ENCODE measurements at places on chromosomes 3 and 15.
A peak's percentile ranks its signal among the peaks of the same experiment; 100 is the strongest.

GRCh38 chr3:50132421-50133282, 22.5 kb upstream of the SEMA3F start:
- no peak for DNase-seq

- no peak for DNase-seq
These were observed 55.3 kb downstream of the SLTM start for GRCh38 chr15:58877999-58878825.

- DNase-seq, result no peak
These were observed 105.4 kb downstream of the SCAPER start for GRCh38 chr15:76799760-76800159.

- no peak for DNase-seq
These were observed 186.8 kb downstream of the SATB1 start for GRCh38 chr3:18238332-18238731.

GRCh38 chr3:80051602-80051962, 283.8 kb upstream of the ROBO1 start:
- DNase-seq, result no peak

DNA sequence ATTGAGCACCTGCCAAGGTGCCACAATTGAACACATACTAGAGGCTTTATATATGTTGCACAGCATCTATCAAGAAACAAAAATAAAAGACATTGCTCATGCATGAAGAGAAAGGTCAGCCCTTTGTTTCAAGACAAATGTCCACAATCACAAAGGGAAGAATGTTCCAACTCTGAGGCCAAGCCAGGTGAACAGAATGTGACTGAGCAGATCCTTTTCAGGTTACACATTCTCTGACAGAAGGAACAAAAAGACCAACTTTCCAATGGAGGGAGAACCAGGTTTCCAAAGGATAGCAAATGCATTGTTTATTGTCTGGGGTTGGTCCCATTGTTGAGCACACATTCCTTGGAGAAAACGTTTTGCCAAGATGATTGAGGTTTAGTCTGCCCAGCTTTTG, 50.2 kb upstream of the FAM174B start:
- DNase-seq, result no peak

- DNase-seq, result no peak
These were observed 22.1 kb upstream of the IP6K2 start for GRCh38 chr3:48738926-48739616.

DNA sequence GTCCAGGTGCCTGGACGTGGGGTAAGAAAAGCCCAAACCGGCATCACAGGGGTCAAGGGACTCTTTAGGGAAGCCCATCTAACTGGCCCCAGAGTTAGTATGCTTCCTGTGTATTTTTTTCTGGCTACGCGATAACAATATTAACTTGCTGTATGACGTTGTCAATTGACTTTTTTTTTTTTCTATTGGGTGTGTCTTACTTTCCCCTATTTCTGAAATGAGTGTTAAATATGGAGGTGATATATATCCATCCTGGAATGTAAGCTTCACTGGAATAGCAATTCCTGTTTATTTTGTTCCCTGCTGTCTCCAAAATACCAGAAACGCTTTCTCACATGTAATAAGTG, 598 bp upstream of the GMNC start:
- DNase-seq, result no peak

DNA sequence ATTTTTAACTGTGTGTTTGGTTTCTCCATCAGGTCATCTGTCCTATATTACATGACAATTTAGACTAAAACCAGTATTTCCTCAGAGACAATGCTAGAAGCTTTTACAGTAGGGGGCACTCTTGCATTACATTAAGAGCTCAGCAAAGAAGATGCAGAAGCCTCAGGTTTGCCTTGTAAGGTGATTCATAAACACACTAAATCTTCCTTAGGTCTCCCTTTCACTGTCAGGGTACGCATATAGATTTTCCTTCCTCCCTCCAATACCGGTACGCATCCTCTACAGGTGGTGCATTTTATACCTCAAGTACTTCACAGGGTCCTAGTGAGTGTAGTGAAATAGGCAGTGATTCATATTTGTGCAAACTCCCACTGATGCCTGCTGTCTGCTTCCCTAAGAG, 46.5 kb downstream of the CD86 start:
- peak; percentile 90 for DNase-seq

GRCh38 chr3:126654571-126655383, at the start of gene TXNRD3:
TSS of gene TXNRD3 (minus strand) at chr3:126655124.
- DNase-seq, result peak; percentile 64

DNA sequence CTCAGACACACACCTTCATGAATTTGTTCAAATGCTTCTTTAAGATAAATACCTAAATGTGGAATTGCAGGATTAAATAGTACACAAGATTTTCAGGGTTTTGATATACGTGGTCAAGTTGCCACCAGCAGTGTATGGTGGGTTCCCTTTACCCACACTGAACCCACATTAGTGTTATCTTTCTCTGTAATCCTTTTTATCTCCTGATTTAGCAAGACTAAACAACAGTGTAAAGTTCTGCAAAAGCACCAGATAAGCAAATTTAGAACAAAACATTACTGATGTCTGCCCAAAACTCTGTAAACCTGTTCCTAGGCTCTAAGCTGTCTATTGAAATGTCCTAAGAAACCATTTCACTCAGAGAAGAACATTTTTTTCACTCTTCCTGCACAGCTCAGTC, 352.9 kb downstream of the FHIT start:
- no peak for DNase-seq

DNA sequence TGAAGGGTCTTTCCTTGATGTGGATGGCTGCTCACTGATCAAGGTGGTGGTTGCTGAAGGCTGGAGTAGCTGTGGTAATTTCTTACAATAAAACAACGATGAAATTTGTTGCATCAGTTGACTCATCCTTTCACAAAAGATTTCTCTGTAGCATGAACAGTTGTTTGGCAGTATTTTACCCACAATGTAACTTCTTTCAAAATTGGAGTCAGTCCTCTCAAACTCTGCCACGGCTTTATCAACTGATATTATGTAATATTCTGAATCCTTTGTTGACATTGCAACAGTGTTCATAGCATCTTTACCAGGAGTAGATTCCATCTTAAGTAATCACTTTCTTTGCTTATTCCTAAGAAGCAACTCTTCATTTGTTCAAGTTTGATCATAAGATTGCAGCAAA, 252.6 kb downstream of the UBE2E2 start:
- no peak for DNase-seq

- peak; percentile 18 for DNase-seq
These were observed 8.3 kb downstream of the SERPINI1 start for GRCh38 chr3:167743799-167744198.

- no peak for DNase-seq
These were observed 178.8 kb upstream of the SNTN start for GRCh38 chr3:63473641-63474166.

- DNase-seq, result no peak
These were observed 69.9 kb downstream of the LIPC start for GRCh38 chr15:58501636-58502188.

DNA sequence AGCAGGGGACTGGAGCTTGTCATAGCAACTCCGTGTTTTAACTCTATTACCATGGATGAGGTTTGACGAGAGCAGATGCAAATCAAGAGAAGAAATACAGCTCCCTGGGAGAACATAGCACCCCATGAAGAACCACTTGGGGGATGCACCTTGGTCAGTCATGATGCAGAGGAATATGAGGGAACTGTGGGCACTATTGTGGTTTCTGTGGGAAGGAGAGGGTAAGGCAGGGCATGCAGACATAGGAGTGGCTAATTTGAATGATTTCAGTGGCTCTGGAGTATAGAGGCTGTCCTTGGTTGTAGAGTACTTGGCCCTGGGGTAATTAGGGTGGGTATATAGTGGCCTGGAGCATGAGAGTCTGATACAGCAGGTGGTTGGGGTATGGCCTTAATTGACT, 131.9 kb downstream of the EDEM1 start:
- DNase-seq, result no peak

- no peak for DNase-seq
These were observed 153.7 kb upstream of the TLE3 start for GRCh38 chr15:70251246-70251990.

- DNase-seq, result no peak
These were observed 22.3 kb upstream of the ACP3 start for GRCh38 chr3:132294906-132295305.

GRCh38 chr3:6989608-6990291, 128.8 kb downstream of the GRM7 start:
- no peak for DNase-seq

GRCh38 chr3:141367038-141367730, 1.1 kb upstream of the ZBTB38 start:
- DNase-seq, result no peak

- DNase-seq, result no peak
These were observed 48.3 kb downstream of the SERP1 start for GRCh38 chr3:150497956-150498355.

DNA sequence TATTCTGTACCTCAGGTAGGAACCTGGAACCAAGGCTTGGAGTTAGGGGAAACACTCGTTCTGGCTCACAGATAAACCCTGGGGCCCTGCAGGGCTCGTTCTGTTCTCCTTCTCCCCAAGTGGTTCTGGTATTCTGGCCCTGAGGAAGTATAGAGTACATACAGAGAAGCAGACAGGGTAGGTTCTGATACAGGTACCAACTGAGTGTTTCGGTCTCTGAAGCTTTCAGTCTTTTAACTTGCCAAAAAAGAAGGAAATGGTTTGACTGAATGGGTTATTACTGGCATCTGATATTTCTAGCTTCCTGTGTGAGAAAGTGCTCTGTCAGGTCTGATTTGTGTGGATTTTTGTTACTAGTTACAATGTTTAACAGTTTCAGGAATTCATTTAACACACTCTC, 67.3 kb downstream of the UBE2E2 start:
- DNase-seq, result no peak

GRCh38 chr3:183129243-183129642, 29.9 kb upstream of the MCCC1 start:
- DNase-seq, result no peak

DNA sequence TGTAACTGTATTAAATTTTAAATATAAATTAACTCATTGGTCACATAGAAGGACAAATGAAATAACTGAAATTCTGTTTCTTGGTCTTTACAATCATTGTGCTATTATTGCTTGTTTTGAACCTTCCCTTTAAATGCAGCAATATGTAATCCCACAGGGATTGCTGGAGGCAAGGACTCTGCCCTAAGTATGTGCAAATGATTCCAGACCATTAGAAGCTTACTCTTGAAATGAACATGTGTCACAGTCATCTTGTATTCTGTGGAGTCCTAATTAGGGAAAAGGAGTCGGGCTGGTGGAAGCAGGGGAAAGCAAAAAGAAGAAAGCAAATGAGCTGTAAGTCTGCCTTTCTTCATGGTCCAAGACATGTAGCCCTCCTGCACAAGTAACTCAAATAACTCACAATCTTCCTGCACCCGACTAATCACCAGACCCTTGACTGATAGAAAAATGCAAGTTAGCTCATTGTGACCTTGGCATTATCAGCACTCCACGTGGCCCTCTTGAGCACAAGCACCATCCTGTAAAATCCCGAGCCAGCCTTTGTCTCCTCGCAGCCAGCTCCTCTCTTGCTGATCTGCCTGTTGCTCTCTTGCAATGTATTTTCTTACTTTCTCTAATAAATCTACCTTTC, 2.3 kb upstream of the TMPRSS7 start:
- no peak for DNase-seq

- DNase-seq, result no peak
These were observed 15.0 kb upstream of the FBLN2 start for GRCh38 chr3:13533885-13534301.

GRCh38 chr3:193842832-193843473, 249.9 kb downstream of the OPA1 start:
- DNase-seq, result no peak

DNA sequence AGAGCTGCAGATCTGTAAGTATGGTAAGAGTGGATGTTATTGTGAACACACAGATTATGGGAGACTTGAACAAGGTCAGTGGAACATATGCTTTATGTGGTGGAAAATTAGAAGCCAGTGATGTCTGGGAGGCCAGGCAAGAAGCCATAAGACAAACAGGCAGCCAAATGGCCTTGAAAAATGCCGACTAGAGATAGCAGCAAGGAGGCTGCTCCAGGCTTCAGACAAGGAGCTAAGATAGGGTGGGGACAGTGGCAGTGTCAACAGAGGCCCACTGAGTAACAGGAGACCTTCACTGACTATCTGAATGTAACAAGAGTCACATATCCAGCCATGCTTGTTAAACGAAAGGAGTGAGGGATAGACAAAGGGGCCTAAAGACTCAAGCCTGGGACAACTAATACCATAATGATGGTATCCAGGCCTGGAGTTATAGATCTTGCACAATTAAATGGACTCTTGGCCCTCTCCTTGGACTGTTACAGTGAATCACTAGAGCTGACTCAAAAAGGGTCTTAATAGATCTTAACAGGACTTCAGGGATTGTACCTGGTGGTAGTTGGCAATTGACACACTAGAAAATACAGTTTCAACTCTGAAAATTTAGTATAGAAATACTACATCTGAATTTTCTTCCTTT, 50.6 kb downstream of the CFAP20DC start:
- DNase-seq, result no peak

GRCh38 chr3:98761643-98762229, 1.4 kb upstream of the ST3GAL6 start:
- no peak for DNase-seq

DNA sequence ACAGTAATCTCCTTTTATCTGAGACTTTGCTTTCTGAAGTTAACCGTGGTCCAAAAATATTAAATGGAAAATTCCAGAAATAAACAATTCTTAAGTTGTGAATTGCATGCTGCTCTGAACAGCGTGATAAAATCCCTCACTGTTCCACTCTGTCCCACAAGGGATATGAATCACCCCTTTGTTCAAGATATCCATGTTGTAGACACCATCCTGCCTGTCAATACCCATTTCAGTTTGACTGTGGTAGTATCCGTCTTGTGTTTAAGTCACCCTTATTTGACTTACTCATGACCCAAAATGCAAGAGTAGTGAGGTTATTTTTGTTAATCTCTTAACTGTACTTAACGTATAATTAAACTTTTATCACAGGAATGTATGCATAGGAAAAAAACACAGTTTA, 435.0 kb downstream of the SHQ1 start:
- peak; percentile 70 for DNase-seq

DNA sequence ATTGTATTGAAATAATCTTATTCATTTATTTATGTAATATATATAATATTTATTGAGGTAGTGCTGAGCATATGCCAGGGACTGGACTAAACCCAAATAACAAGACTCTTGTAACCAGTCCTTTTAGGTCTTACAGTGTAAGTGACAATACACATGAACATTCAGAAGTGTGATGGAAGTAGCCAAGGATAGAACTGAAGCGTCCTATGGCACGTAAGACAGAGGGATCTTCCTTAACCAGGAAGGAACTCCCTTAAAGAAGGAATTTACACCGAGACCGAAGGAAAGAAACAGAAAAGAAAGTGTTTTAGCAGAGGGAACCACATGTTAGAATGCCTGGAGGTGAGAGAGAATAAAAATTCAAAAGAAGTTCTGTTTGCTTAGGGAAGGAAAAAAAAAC, 23.6 kb upstream of the CLDN1 start:
- no peak for DNase-seq

- DNase-seq, result peak; percentile 33
These were observed 643 bp upstream of the RNU5B-1 start for GRCh38 chr15:65303687-65304380.

- no peak for DNase-seq
These were observed 67.3 kb upstream of the DCBLD2 start for GRCh38 chr3:98968824-98969223.

- no peak for DNase-seq
These were observed 34.3 kb upstream of the ANPEP start for GRCh38 chr15:89848970-89849292.

GRCh38 chr3:23547905-23548650, 257.7 kb upstream of the UBE2E1 start:
- DNase-seq, result no peak

GRCh38 chr15:96733721-96734120, 403.2 kb downstream of the NR2F2 start:
- no peak for DNase-seq

GRCh38 chr3:8329598-8329997, 172.0 kb upstream of the LMCD1 start:
- DNase-seq, result no peak
